ENCODE measurements at places on chromosomes 4 and X.

GRCh38 chrX:96989830-96990571 lies 106.3 kb downstream of the RPA4 start:
- no peak for DNase-seq

DNA sequence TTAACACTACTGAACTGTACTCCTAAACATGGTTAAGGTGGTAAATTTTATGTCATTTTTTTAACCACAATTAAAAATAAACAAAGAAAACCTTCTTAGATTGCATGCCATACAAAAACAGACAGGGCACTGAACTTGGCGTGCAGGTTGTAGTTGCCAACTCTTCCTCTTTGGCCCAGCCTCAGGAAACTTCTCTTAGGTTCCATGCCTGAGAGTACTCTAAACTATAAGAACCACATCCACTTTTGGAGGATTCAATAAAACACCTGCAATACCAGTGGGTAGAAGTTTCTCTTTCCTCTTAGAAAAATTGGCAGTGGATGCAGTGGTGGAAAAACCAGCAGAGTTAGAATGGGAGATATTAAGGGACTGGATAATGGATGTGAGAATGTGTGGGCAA lies 103.4 kb downstream of the LUZP4 start:
- DNase-seq, result no peak

DNA sequence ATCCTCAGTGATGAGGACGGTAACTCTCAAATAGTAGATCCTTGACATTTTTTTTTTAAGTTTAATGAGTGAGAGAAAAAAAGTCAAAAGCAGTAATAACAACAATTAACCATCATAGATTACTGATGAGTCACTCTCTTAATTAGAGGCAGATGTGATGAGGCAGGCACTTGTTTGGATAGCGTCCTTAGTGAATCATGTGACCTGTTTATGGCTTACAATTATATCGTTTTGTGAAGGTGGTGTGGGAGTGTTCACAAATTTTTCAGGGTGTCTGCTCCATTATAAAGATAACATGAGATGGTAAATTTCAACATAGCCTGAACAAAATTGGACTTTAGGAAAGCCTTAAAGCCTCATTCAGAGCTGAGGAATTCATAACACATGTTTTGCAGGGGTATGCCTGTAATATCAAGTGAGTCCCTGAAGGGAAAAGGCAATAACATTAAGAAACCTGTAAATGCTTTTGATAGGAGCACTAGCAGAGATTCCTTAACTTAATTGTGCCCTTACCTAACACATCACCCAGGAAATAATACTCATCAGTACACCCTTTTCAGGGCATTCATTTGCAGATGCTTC lies 51.9 kb upstream of the XIAP start:
- DNase-seq, result no peak

DNA sequence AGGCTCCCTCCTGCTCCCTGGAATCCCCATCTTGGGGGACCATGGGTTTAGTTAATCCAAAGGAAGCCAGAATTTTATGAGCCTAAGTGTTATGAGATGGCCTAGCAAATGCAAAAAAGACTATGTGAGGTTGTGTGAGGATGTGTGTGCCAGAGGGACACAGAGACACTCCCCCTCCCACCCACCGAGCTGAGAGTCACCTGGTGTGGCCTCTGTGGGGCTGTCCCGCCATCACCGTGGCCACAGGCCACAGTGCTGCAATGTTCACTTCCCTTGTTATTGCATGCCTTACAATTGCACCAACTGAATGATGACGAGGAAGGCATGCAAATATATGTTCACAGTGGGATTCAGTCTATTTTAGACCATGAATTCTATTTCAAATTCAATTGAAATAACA lies 601 bp upstream of the FGFBP2 start:
- DNase-seq, result no peak

GRCh38 chr4:39204543-39204942 lies 22.2 kb downstream of the WDR19 start:
- DNase-seq, result no peak

DNA sequence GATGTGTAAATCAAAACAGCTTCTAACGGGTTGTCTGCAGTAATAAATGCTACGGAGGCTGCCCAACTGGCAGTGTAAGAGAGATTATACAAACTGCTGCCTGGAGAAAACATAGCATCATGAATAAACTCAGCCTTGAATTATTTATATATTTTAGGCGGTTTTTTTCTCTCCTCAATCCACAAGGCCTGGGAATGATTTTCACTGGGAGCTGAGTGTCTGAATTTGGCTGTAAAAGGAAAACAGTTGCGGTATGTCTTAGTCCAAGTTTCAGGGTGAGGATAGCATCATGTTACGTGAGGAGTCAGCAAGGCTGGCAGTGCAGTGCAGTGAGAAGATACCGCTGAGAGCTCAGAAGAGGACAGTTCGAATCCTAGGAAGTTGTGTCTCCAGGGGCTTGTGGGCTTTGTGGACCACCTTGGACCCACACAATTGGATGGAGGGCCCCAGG lies 291.5 kb upstream of the BOD1L1 start:
- DNase-seq, result no peak

DNA sequence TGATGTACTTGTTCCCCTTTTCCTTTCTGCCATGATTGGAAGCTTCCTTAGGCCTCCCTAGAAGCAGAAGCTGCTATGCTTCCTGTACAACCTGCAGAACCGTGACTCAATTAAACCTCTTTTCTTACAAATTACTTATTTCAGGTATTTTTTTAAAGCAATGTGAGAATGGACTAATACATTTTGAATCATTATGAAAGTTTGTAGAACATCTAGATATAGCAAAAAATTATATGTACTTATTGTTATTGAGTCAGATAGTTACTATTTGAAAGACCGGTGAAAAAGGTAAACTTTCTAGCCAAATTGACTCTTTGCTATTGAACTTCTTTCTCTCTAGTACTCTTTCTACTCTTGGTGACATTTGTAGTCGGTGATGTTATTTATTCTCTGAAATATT lies 777.3 kb upstream of the GALNTL6 start:
- no peak for DNase-seq

DNA sequence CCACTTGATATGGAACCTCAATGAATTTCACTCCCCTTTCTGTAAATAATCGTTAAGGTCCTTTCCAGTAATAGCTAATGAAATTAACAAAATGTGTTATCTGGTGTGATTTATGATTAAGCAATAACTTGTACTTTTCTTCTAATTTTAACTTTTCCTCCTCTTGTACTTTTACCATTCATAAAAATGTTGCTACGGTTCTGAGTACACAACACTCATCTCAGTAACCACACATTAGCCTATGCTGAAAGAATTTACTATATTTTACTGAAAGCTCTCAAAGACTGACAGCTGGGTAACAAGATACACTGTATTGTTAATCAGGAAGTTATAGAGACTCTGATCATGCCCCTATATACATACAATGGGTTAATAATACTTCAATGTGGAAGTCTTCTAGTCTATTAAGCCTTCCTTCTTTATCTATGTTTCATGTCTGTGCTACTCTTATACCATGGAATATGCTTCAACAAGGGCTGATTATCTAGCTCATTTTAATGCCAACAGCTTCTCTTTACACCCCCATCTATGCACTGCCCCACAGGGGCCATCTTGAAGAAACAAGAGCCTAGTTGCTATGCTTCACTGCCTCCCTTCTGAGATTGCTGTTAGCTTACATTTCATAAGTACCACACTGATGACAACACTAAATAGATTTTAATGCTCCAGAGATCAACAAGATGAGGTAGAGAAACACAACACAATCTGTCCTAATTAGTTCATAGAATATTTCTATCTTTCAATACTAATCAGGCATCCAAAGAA lies 39.1 kb downstream of the LAMP2 start:
- DNase-seq, result no peak

DNA sequence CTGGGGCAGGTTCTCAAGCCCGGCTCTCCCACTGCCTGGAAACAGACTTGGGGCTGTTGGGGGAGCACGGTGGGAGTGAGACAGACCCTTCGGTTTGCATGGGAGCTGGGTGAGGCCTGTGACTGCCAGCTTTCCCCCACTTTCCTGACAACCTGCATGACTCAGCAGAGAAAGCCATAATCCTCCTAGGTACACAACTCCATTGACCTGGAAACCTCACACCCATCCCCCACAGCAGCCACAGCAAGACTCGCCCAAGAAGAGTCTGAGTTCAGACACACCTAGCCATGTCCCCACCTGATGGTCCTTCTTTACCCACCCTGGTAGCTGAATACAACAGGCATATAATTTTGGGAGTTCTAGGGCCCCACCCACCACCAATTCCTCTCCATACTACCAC lies 57.6 kb upstream of the UBQLN2 start:
- no peak for DNase-seq
